Fibroblast of skin of right quadriceps (primary cell): ENCODE measurements at places on chromosomes 2 and 18.

GRCh38 chr18:76507830-76508385 lies 12.9 kb upstream of the ZNF516 start:
- DNase-seq, result no peak

DNA sequence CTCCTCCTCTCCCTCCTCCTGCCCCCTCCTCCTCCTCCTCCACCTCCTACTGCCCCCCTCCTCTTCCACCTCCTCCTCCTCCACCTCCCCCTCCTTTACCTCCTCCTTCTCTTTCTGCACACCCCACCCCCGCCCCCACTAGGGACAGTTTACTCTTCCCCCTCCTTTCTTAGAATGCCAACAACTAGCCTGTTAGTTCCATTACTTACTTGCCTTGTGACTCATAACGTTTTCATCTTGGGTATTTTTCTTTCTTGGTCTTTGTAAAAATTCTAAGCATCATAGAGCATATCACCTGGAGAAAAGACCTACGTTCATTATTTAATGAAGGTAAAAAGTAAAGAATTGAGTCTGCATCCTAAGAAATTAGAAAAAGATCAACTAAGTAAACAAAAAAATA lies 165.3 kb downstream of the NEDD4L start:
- peak; percentile 55 for DNase-seq

GRCh38 chr2:231246171-231246842 lies 47.9 kb downstream of the ARMC9 start:
- no peak for DNase-seq

- DNase-seq, result no peak
These were observed 38.1 kb downstream of the REV1 start for GRCh38 chr2:99451686-99452085.

DNA sequence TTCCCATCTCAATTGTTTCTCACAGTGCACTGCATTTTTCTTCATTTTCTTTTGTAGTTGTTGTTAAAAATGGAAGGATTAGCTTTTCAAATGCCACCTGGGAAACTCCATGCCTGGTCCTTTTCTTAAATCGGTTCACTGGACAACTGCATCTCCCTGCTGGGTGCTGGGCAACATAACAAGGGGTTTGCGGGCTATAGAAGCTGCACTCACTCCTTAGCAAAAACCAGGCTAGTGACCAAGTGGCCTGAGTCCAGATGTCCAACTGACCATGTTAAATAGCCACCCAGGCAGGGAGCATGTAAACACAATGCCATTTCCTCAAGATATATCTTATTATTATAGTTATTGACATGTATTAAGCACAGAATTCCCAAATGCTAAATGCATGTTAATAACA lies 264.9 kb downstream of the ICOS start:
- no peak for DNase-seq

- DNase-seq, result no peak
These were observed 12.5 kb upstream of the GYPC start for GRCh38 chr2:126643431-126643830.
